ENCODE measurements at places on chromosomes 2 and 18.
A peak's percentile ranks its signal among the peaks of the same experiment; 100 is the strongest.

DNA sequence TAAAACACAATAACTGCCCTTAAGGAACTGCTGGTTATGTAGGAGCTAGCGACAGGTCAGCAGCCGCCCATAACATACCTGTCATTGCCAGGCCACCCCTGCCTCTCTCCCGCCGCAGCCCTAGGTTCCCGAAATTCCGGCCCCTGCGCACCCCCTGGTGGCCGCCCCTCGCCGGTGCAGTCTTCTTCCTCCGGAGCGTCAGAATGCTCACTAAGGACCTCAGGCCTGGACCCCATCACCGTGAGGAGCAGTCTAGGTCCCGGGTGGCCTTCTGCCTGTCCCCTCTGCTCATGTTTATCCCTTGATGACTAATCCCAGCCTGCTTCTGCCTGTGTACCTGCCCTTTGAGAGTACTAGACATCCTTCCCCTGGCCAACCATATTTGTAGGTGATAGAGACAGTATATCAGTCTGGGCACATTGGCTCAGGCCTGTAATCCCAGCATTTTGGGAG lies 115.7 kb upstream of the SLC1A4 start:
- DNase-seq, result peak; percentile 82

GRCh38 chr2:189580241-189580651 lies 340 bp downstream of the SLC40A1 start:
- DNase-seq, result no peak

DNA sequence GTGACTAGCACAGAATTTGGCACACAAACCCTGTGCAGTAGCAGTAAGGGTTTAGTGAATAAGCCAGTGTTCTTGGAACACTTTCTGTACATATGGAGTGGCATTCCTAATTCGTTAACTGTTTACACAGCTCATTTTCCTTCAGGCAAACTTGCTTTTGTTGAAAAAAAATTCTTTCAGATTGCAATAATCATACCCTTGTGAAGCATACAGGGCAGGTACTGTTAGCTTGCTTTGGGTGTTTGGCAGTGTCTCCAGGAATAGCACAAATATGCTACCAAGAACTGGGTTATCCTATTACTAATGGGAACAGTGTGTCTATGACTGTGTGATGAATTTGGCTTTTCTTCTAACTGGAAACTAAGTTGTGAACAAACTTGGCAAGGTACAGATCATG lies 33.4 kb downstream of the UGP2 start:
- DNase-seq, result no peak

- no peak for DNase-seq
Observed at GRCh38 chr2:30486655-30487054, 39.6 kb downstream of the LCLAT1 start.

- no peak for DNase-seq
Observed at GRCh38 chr2:106658616-106659015, 171.5 kb downstream of the CD8B2 start.

- no peak for DNase-seq
Observed at GRCh38 chr2:30675758-30676157, 131.5 kb downstream of the CAPN13 start.

DNA sequence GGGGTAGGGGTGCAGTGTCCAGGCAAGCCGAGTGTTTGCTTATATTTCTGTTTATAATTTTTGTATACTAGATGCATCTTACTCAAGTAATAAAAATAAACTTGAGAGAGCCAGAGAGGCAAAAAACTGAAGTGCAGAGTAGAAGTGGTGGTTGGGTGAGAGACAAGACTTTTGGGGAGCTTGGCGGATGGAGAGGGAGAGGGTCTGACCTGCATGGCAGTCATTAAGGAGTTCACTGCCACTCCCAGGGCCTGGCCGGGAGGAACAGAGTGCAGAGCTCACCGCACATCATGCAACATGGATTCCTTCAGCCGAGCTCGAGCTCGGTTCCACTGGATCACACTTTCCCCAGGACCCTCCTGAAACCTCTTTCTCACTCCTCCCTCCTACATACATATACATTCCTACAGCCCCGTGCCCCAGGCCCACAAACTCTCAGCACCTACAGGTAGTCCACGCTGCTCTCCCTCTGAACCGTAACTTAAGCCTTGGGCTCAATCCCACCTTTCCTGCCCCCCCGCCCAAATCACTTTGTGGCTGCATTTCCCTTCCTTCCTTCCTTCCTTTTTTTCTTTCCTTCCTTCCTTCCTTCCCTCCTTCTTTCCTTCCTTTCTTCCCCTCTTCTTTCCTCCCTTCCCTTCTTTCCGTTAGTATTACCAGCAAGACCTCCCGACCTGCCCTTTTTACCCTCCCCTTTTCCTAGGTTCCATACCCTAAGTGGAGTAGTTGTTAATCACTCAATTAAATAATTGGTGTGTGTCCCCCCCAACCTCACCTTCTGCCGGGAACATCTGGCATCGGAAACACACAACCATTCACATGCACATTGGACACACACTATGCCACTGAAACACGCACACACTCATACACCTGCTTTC lies 37.1 kb upstream of the ATP6V1B1 start:
- DNase-seq, result no peak

- no peak for DNase-seq
Observed at GRCh38 chr2:12957251-12957650, 240.5 kb downstream of the TRIB2 start.

DNA sequence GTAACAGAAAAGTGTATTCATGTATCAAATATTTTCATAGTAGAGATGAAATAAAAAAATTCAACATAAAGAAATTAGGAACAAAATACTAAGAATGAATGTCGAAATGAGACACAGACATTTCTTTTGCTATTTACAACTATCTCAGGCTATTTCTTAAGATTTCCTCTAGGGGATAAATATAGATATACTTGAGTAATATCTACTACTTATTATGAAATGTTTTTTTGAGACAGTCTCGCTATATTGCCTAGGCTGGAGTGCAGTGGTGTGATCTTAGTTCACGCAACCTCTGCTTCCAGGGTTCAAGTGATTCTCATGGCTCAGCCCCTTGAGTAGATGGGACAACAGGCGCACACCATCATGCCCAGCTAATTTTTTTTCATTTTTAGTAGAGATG lies 326.1 kb downstream of the RNF144A start:
- no peak for DNase-seq

DNA sequence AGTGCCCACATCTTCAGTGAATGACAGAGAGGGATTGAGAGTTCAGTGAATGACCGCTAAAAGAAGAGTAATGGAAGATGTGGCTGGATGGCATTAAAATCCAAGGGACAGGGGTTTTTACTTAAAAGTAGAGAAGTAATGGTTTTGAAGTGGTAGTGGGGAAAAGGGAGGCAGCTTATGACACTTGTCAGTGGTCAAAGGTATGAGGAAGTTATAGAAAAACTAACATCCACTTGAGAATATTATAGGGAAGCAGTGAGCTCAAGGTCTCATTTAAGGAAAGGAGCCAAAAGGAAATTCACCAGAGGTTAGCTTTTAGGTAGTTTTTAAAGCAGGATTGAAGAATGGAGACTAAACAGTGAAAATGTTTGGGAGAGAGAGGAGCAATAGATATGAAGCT lies 24.3 kb downstream of the CDK15 start:
- DNase-seq, result no peak

- DNase-seq, result no peak
Observed at GRCh38 chr2:54164106-54164505, 48.7 kb downstream of the ACYP2 start.

DNA sequence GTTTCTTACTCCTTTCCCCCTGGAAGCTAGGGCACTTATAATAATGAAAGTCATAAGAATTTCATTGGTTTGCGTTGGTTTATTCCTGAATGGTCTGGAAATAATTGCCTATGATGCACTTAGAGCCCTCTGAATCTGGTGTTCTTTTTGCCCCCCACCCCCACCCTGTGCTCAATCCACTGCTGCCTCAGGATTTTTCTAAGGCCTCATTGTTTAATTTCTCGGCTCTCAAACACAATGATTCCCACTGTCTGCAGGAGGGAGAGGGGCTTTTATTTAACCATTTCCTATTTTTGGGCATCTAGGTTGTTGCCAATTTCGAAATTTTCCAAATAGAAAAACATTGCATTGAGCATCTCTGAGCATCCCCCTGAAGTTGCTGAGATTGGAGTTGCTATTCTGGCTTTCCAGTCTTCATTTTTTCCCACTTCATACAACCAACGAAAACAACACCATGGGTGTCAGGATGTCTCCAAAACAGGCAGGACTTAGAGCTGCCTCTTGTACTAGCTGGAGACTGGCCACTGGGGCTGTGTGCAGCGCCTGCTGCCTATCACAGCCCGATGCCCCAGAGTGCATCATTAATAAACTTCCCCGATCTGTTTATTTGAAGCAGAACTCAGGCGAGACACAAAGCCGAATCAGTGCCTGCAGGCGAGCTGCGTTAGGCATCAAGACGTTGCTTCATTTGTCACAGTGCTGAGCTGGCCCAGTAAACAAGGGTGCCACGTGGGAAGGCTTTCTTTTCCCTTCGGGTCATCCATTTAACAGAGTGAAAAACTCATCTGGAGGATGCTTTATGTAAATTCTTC lies 1.8 kb upstream of the PCARE start:
- DNase-seq, result peak; percentile 14

GRCh38 chr2:61822255-61822654 lies 31.6 kb downstream of the FAM161A start:
- DNase-seq, result no peak

DNA sequence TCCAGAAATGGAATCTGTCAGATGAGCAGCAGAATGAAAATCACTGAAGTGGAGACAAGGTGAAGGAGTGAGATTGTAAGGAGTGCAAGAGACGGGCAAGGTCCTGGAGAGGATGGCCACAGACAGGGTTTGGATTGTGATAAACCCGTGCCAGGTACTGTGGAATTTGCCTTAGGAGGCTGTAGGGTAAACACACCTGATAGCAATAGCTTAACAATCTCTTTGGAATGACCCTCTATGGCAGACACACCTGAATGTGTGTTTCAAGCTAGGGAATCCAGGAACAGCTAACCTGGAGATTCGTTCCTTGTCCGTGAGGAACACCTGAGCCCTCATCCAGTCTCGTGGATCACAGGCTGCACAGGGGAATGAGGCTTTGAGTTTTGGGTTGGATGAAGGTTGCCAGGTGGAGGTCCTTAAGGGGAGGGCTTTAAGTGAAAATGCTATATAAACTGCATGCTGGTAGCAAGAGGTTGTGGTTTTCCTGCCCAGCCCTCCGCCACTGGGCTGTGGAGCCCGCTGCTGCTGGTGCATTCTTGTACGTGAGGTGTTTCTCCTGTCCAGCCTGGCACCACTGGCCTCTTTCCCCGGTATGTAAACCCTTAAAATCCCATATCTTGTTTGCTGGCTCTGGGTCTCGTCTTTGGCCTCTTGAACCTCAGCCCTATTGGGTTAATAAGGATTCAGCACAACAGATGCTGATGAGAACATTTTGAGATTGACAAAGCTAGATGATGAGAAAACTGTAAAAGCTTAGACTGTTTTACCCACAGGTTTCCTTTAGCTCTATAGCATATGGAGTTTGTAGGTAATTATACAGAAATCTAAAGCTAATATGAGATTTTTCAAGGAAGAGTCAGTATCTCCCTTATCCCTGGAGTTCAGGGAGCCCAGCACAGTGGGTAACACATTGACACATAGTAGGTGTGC lies 117.9 kb downstream of the ARHGAP15 start:
- DNase-seq, result no peak

DNA sequence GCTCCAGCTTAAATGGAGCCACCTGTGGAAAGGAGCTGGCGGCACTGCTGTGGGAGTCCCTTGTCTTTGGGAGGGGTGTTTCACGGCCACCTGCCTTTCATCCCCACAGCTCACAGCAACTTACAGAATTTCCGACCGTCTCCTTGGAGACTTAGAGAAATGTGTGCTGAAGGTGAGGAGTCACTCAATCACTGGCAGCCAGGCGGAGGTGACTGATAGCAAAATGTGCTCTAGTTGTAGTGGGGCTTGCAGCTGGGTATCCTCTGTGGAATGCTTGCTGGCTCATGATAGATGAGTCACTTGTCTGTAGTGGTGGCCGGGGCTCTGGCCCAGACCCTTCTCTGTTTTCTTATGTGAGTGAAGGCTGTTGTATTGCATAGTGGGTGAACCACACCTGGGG lies 110.7 kb downstream of the SH3RF3 start:
- no peak for DNase-seq

- peak; percentile 43 for DNase-seq
Observed at GRCh38 chr2:120675460-120676130, 60.1 kb upstream of the GLI2 start.

DNA sequence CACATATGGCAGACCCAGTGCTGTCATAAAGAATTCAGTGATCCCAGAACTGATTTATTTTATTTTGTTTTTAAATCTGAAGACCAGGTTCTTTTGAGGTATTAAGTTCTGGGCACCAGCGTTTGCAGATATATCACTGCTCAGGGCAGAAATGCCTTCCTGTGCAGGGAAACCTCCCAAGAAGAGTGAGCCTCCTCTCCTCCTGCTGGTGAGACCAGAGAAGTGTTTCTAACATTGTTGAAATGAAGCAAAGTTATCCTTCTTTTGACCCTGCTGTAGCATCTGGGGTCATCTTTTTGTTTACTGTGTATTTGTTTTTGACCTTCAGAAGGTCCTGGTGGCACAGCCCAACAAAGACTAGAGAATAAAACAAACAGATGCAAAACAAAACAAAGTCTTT lies 94.0 kb downstream of the AQP4 start:
- peak; percentile 33 for DNase-seq

DNA sequence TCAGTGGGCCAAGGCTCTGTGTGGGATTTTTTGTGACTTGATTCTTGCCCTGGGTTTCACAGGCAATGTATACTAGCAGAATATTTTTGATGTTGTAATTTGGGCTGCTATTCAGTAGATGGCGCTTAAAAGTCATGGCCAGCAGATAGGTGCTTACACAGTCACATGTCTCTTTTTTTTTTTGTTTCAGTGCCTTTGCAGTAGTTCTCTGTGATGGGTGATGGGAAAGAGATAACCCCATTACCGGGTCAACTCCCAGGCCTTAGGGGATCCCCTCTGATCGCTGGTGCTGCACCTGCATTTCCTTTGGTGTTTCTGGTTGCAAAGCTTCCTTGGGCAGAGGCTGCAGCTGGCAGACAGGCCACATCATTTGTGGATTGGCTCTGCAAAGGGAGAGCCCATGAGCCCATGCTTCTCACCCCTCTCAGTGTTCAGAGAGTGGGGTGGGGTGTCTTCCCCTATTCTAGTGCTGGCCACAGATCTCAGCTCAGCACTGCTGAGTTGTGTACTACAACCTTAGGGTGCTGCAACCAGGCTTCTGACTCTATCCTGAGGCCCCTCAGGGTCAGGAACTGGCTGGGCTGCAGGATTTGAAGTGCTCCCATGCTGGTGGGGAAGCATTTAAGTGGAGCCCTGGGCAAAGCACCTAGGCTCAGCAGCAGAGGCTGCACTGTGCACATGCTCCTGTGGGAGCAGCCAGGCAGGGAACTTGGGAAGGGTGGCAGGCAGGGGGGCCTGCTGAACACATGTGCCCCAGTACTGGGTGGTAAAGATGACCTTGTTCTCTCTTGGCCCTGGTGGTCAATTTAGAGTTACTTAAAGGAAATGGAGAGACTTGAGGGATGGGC lies 219.8 kb upstream of the SPHKAP start:
- peak; percentile 58 for DNase-seq

- DNase-seq, result no peak
Observed at GRCh38 chr2:172462373-172462848, 35.0 kb downstream of the ITGA6 start.
